Neural crest cell (in vitro differentiated cells): ENCODE measurements at places on chromosomes 6 and 20. TPM values are rescaled to one million over a fixed set of nuclear protein-coding genes. Genes with fewer than 3 reads are reported as not detected.
A peak's percentile ranks its signal among the peaks of the same experiment; 100 is the strongest.

DNA sequence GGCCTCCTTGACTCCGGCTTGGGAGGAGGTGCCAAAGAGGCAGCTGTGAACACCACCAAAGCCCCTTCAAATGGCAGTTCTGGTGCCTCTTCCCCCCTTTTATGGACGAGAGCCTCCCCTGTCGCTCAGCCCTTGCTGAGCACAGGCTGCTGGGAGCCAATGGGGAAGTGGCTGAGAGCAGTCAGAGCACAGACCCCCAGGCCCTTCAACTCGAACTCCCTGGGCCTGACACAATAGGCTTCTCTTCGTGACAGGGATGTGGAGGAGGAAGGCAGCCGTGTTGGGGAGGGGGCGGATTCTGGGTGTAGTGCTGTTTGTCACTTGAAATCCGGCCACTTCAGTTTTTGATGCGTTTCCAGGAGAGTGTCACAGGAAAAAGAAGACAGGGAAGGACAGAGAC, at the start of gene PDYN:
TSS of gene PDYN (minus strand) at position 73 of the 400 bp plus-strand sequence. CDS start 10,974 bp downstream, outside the sequence.
- DNase-seq: peak; percentile 23

DNA sequence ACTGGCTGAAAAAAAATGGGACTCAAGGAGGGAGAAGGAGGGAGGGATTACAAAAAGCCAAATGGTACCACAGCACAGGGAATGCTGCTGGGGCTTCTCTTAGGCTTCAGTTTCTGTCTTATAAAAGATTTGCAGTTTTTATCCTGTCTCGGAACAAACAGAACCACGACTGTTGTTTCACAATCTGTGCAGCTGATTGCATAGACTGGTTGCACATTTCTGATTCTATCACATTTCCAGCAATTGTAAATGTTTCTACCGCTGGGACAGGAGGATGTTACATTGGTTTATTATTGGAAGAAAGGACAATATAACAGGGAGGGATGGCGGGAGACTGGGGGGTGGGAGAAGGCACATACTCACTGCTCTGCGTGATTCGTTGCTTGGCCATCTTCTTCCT, 73.5 kb upstream of the ARID1B start:
- DNase-seq: no peak

Gene GRM1
- total RNA-seq: 0.20 and 0.63 TPM in 2 replicates

GRCh38 chr20:58021481-58021880, 207.0 kb downstream of the ANKRD60 start:
- DNase-seq: no peak

Gene C20orf204
- total RNA-seq: 2.1 and 2.3 TPM in 2 replicates

Gene CRISP2
- total RNA-seq: not detected in 2 replicates

Gene RNF217
- 8.4 and 8.7 TPM in 2 replicates for total RNA-seq

DNA sequence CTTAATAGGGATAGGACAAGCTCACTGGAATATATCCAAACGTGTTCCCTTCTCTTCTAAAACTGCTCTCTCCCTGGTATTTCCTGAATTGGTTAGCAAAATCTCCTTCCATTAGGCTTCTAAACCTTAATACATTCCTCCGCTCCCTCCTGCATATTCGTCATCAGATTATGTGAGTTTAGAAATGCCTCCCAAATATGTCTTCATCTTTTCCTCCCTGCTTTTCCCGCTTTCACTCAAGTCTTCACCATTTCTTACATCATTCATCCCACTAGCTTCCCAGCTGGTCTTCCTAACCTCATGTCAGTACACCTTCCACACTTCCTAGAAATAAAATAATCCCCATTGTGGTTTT, 26.9 kb downstream of the SLC22A16 start:
- DNase-seq: no peak

Gene MOXD1
- total RNA-seq: 83.6 and 89.4 TPM in 2 replicates

GRCh38 chr6:28134015-28134414, 7.7 kb upstream of the ZKSCAN8 start:
- peak; percentile 13 for DNase-seq

Gene RNF39
- total RNA-seq: not detected in 2 replicates
